Activated T-cell treated with anti-CD3 and anti-CD28 coated beads, Interleukin-2, amount 50 U/mL, for 1 hour (primary cell): ENCODE measurements at places on chromosomes 3 and 15.

DNA sequence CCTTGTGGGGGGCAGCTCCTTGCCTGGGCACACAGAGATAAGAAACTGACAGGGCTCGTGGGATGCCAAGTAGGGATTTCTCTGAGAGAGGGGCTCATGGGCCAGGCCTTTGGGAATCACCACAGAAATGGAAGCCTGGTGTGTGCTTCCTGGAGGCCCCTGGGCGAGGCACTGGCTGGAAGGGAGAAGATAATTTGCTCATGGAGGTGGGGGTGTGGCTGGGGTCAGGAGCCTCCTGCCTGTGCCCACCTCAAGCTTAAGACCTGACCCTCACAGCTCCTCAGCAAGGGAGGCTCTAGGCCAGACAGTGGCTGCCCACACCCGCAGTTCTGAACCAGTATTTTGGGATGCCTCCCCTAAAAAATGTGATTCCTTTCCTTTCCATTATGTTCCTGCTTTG, 16.9 kb upstream of the CPNE9 start:
- no peak for DNase-seq

- no peak for DNase-seq
Measured at GRCh38 chr3:86993704-86994103, 2.8 kb upstream of the VGLL3 start.

DNA sequence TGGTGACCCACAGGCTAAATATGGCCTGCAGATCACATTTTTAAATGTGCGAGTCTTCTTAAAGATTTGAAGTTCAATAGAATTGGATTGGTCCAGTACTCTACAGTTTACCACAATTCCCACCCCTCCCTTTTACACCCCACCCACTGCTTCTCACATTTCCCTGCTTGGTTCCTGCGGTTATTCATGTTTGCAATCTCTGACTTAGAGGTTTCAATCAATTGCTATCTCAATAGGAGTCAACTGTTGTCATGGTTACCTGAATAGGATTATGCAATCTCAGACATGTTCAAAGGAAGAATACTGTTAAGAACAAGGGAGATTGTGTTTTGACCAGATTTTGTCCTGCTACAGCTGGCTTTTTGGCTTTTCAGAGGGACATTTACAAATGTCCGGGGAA, 4.9 kb upstream of the C3orf49 start:
- DNase-seq, result no peak

DNA sequence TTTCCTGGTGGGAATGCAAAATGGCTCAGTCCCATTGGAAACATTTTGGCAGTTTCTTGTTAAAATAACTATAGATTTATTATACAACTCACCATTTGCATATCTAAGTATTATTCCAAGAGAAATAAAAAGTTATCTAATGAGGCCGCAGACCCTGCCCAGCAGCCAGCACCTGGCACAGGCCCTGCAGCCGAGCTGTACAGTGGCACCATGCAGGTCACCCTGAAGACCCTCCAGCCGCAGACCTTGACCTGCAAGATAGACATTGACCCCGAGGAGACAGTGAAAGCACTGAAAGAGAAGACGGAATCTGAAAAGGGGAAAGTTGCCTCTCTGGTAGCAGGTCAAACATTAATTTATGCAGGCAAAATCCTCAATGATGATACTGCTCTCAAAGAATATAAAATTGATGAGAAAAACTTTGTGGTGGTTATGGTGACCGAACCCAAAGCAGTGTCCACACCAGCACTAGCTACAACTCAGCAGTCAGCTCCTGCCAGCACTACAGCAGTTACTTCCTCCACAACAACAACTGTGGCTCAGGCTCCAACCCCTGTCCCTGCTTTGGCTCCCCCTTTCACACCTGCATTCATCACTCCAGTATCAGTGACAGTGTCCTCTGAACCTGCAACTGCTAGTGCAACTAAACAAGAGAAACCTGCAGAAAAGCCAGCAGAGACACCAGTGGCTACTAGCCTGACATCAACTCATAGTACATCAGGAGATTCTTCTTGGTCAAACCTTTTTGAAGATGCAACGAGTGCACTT, 113.5 kb upstream of the SATB1 start:
- DNase-seq, result no peak

DNA sequence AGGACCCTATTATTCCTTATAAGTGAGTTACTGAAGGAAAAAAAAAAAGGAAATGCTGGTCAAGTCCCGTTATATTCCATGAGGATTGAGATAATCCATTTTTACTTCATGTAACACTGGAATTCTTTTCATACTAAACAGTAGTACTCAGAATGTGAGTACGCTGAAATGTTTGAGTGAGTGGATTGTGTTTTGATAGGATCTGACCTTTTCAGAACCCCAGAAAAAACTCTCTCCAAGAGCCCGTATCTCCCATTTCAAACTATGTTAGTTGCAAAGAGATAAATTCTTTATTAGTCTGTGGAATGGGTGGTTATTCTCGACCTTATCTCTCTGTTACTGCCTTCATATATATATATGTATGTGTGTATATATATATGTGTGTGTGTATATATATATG, 2.5 kb upstream of the LPP start:
- no peak for DNase-seq
